ENCODE measurements at places on chromosomes 11 and 22. TPM values are rescaled to one million over a fixed set of nuclear protein-coding genes. Genes with fewer than 3 reads are reported as not detected.

- no peak for DNase-seq
These were observed 33.7 kb downstream of the SAMM50 start for GRCh38 chr22:43988960-43989359.

GRCh38 chr11:118291477-118292135 lies 12.9 kb upstream of the CD3E start:
- no peak for DNase-seq

DNA sequence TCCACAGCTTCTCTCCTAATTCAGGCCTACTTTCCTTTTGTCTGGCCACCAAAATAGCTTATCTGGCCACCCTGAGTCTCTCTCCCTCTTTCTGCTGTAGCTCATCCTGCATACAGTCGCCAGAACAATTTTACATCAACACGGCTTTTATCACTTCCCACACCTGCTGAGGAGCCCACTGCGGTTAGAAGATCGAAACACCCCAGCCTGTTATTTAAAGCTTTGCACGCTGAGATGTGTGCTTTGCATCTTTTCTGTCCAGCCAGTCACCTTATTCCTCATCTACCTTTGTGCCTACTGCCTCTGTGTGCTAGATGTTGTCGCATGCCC lies 96.0 kb downstream of the COMMD9 start:
- no peak for DNase-seq

DNA sequence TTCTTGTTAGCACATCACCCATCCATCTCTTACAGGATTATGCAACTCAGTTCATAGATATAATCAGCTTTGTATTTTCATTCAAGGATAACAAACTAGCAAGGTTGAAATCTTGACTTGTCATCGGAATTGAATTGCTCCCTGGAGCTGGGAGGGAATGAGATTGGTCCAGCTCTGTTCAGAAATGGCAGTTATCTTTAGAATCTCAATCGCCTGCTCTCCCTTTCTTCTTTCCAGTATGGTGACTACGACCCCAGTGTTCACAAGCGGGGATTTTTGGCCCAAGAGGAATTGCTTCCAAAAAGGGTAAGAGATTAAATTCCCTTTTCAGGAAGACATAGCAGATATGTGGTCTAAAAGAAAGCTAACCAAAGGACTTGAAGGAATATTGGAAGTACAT lies 51.0 kb downstream of the NF2 start:
- DNase-seq = no peak

- DNase-seq = no peak
These were observed 4.7 kb downstream of the ZNF202 start for GRCh38 chr11:123736769-123737168.

DNA sequence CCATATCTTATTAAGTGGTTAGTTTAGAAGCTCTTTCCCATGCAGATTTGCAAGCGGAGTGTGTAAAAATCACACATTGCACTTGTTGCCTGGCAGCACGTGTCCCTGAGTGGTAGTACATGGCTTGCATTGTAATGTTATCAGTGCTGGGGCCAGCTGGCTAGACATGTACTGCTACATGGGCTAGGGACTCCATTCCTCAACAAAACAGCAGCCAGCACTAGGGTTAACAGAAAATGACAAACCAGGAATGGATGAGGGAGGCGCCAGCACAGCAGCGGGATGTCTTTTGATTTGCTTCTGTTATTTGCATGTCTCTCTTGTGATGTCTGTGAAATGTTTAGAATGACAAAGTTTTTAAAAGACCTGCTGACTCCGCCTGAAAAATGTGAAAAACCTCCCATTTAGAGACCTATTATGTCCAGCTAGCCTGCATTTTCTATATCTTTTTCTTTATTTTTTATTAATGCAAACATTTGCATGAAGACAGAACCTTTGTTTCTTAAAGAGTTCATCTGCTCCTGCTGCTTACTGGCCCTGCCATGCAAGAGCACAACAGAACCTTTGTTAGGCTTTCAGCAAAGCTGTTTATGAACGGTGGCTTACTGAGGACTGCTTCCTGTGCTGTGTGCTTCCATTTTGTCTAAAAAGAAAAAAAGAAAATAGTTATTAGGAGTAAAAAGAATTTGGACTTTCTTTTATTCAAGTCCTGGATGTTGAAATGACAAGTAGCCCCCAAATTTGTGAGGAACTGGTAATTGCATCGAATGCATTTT lies 40.7 kb downstream of the CSTPP1 start:
- no peak for DNase-seq

- DNase-seq = no peak
These were observed 72.8 kb upstream of the CCND1 start for GRCh38 chr11:69567951-69568808.

DNA sequence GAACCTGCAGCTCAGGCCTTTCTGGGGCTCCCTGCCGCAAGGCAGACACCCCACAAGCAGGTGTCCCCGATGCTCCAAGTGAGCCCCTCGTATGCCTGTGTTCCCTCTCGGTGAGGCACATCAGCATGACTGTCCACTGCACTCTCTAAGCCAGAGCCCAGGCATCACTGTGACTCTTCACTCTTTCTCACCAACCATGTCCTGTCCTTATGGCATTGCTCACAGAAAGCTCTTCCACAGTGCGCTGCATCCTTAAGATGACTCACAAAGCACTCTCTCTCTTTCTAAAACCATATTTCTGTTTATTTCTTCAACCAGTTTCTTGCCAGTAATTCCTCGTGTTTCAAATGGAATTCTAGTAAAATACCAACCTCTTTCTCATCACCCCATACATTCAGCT lies 18.1 kb downstream of the GAB4 start:
- DNase-seq = no peak

GRCh38 chr11:75802913-75803820 lies 11.8 kb upstream of the UVRAG start:
- DNase-seq = no peak

GRCh38 chr11:131889760-131890581 lies 519.6 kb downstream of the NTM start:
- no peak for DNase-seq

RAG2 gene
- not detected for total RNA-seq

CTSF gene
- 3.8 TPM for total RNA-seq

VSIG2 gene
- 9.7 TPM for total RNA-seq

DNAL4 gene
- 7.3 TPM for total RNA-seq

PATE2 gene
- total RNA-seq = not detected
